Activated naive CD8-positive, alpha-beta T cell treated with anti-CD3 and anti-CD28 coated beads, Interleukin-2, amount 50 U/mL, for 24 hours (primary cell): ENCODE measurements at places on chromosomes 2 and 18.

- peak; percentile 67 for DNase-seq
These were observed 106.9 kb downstream of the HDAC4 start for GRCh38 chr2:239293775-239294430.

- DNase-seq: no peak
These were observed 24.6 kb downstream of the PHLPP1 start for GRCh38 chr18:62739911-62740310.

DNA sequence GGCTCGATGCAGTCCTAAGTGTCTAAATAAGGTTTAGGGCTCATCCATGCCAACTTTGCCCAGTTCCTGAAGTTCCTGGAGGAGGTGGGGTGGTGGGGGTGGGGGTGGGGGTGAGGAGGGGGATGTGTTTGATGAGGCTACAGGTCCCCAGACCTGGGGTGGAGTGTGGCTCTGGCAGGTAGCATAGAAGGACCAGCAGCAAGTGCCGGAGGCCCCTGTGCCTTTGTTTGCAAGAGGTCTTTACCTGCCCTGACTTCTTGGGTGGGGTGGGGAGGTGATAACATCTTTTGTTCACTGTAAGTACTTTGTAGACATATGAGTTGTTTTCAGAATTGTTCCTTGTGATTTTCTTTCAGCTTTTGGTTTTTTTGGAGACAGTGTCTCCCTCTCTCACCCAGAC is 10.0 kb downstream of the SH3BP4 start:
- no peak for DNase-seq

- DNase-seq: no peak
These were observed 37.2 kb upstream of the CFAP36 start for GRCh38 chr2:55482186-55482884.

GRCh38 chr2:880201-880970 is 70.3 kb upstream of the SNTG2 start:
- DNase-seq: no peak

DNA sequence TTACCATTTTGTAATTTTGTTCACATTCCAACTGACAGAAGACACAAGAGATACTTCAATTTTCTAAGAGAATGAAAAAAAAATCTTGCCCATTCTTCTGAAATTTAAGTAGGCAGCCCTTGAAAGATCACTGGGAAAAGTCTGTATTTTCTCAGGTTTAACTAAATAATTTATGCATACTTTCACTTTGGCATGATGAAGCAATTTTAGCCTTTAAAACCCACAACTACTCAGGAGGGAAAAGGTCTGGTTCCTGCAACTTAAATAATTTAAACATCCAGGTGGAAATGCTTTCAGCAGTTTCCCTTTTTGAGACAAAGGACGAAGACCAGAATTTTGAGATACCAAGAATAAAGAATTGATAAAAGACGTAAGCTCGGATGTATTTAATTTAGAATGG is 61.4 kb downstream of the ZEB2 start:
- DNase-seq: no peak
